ENCODE measurements at places on chromosomes 13 and 19. TPM values are rescaled to one million over a fixed set of nuclear protein-coding genes. Genes with fewer than 3 reads are reported as not detected.

DNA sequence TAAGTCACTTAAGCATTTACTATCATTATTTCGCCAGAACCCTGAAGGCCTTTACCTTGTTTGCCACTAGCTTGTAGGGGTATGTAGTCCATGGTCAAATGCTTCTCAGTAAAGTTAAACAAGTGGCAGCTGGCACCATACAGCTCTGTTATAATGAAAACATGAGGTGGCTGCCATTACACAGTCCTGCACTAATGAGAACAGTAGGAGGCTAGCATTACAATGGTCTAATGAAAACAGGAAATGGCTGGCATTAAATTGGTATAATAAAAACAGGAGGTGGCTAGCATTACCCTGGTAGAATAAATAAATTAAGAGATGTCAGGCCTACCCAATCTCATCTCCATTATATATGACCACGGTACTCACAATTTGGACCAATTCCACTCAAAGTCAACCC is 107.5 kb downstream of the PCDH17 start:
- DNase-seq = no peak

DNA sequence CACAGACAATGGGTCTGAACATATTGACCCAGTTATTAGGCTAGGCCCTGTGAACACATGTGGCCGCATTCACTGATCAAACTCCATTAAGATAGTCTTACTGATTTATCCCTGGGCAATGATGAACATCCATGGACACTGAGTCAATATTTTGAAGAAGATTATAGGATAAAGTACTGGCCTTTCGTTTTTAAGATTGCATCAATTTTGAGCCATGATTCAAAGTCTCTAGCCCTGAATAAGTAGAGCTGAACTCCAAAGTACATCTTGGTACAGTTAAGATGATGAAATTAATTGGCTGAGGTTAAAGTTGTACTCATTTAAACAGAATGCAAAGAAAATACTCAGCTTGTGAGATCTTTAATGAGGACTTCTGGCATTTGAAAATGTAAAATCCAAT is 1581.9 kb downstream of the EFNB2 start:
- DNase-seq = no peak

The KIR3DL1 gene
- not detected for total RNA-seq

GRCh38 chr13:35848336-35849255 is 282.6 kb downstream of the DCLK1 start:
- DNase-seq = no peak

DNA sequence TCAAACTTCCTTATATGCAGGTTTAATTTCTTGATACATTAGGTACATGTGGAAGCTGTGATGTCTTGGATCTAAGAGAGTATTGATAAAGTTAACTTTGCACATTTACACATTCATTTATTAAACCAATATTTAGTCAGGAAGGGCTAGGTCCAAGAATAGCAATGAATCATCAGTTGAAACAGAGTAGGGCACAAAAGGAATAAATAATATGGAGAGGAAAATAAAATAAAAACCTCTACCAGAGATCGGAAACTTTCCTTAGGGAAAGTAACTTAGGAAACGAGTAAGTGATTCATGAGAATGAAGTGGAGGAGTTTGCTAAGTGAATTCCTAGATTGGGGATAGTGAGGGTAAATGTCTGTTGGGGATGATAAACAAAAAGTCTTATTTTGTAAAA is 259.4 kb upstream of the DACH1 start:
- DNase-seq = no peak

DNA sequence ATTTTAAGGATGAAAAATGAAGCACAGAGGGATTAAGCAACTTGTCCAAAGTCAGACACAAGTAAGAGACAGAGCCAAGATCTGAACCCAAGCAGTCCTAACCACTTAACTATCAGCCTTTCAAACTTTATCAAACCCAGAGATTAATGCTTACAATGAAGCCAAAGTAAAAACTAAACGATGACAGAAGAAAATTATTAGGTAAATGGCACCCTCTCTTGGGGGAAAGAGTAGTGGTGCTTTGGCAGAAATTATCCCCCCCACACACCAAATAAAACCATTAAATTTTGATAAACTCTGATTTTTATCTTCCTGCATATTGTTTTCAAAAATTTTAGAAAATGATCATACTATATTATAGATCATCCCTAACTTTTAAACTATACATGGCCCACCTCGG is 329.2 kb downstream of the SLC7A1 start:
- no peak for DNase-seq

DNA sequence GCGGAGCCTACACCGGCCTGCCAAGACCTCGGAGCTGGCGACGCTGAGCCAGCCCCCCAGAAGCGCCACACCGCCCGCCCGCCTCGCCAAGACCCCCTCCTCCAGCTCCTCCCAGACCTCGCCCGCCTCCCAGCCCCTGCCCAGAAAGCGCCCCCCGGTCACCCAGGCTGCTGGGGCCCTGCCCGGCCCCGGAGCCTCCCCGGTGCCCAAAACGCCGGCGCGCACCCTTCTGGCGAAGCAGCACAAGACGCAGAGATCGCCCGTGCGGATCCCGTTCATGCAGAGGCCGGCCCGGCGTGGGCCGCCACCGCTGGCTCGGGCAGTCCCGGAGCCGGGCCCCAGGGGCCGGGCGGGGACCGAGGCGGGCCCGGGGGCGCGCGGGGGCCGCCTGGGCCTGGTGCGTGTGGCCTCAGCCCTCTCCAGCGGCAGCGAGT is 10.2 kb downstream of the C19orf25 start:
- no peak for DNase-seq

DNA sequence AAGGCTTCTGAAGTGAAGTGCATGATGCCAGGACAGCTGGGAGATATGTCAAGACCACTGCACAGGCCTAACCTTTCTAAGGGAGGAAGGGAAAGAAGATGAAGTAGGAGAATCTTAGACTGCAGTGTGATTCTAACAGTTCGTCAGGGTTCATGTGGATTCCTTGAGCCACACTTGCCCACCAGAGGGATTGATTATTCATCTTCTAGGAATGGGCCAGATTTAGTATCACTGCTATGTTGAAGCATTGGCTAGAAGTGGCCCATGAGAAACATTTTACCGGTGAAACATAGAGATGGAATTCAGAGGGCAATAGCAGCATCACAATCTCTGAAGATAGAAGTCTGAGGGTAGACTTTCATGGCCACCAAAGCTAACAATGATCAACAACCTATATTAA is 550.8 kb upstream of the SLITRK1 start:
- no peak for DNase-seq

DNA sequence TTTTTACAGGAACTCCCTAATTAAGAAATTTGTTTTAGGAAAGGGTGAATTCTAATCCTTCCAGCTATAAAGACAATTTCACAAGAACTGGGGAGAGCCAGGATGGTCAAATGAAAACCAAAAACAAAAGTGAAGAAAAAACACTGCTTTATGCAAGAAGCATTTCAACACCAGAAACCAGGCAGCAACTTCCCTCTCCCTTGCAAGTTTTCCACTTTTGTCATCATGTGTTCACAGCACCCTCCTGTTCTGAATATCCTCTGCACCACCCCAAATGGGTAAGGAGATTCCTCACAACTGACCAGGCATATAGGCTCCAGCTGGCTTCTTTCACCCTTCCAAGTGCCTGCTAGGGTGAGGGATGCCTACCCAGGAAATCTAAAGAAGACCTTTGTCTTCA is 328.1 kb downstream of the TBC1D4 start:
- no peak for DNase-seq

DNA sequence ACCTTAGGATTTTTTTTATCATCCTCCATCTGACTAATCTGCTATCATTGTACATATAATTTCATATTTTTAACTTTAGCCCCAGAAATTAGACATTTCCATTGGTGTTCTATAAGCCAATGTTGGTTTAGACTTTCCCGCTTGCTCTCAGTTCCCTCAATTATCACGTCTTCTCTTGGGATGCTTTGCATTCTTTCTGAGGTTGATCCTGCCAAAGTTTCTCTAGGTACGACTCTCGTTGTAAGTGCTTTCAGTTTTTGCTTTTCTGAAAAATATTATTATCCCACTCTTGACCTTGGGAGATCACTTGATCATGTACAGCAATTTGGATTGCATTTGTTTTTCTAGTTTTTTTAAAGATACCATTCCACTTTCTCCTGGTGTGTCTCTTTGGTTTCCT is 270.2 kb downstream of the IRS2 start:
- no peak for DNase-seq

The MRPS31 gene
- 27.0 TPM for total RNA-seq

The BICRA gene
- total RNA-seq = 35.2 TPM
